ENCODE measurements at places on chromosomes 4 and X.

- DNase-seq = no peak
These were observed 84.3 kb downstream of the REPS2 start for GRCh38 chrX:17030580-17031270.

GRCh38 chr4:114727461-114727860, 128.9 kb downstream of the UGT8 start:
- DNase-seq = no peak

DNA sequence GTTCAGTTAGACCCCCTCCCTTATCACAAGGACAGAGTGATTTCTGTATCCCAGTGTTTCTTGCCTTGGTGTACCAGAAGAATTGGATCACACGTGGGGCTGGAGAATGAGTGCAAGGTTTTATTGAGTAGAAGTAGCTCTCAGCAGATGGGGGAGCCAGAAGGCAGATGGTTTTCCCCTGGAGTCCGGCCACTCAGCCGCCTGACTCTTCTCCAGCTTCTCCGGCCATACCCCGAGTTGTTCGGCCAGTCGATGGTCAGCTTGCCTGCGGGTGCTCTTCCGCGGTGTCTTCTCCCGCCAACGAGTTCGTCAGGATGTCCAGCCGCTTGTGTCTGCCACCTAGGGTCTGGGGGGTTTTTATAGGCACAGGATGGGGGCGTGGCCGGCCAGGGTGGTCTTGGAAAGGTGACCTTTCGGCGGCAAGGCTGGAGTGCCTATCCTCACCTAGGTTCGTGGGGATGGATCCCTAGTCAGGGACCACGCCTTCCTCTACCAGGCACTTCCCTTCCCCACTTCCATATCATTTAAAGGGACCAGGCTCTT, 14.5 kb downstream of the GAB1 start:
- DNase-seq = no peak

DNA sequence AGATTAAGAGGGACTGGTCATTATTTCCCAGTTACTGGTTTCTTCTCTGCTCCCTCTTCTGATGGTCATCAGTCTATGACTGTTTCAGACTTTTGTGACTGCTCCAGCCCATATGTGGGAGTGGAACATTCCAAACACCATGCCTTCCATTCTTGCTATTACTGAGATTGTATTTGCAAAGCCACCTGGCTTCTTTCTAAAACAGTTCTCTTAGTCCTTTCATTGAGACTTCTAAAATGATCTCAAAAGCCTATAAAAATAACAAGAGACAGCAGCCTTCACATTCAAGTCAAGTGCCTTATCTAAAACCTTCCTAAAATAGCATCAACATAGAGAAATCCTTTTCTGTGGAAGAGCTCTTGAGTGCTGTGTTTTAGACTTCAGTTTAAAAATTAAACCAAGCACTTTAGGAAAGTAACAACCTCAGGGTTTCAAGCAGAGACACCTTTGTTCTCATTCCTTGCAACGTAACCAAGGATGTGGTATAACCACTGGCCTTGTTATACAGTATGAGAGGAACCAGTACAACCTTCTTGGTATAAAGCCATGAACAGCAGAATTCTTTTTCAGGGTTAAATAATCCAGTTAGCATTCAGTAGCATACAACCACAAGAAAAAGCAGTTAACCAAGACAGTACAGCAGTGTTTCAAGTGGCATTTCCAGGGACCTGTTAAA, 97.1 kb downstream of the NFKB1 start:
- DNase-seq = no peak

DNA sequence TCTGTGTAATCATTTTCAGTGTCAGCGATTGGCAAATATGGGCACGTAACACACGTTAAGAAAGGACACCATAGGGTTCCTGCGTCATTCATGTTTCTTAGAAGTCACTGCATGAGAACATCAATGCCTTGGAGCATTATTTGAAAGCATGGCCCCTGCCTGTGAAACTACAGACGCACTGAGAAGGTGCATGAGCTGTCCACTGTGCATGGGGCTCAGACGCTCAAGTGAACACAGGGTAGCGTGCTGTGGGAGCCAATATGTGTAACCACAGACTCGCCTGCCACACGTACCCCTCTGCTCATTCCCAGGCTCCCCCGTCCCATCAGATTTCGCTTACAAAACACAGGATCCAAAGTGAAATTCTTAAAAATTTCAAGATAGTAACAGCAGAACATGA, 6.5 kb downstream of the PPP2R2C start:
- no peak for DNase-seq

DNA sequence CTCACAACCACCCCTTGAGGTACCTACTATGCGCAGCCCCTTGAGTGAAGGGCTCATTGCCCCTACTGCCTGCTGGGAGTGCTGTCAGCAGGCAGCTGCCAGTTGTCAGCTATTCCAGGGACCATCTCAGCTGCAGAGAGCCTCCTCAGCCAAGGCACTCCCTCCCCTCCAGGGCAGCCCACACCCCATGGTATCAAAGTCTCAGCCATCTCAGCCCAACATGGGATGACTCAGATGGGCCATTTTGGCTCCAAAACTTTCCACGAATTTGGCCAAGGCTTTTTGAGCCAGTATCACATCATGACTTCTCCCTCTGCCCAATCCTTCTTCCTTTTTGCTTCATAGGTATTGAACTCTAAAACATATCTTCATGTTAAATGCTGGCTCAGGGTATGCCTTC, 61.4 kb upstream of the MAP3K15 start:
- no peak for DNase-seq

- DNase-seq = no peak
These were observed 62.2 kb downstream of the DIPK2B start for GRCh38 chrX:45138525-45138924.

DNA sequence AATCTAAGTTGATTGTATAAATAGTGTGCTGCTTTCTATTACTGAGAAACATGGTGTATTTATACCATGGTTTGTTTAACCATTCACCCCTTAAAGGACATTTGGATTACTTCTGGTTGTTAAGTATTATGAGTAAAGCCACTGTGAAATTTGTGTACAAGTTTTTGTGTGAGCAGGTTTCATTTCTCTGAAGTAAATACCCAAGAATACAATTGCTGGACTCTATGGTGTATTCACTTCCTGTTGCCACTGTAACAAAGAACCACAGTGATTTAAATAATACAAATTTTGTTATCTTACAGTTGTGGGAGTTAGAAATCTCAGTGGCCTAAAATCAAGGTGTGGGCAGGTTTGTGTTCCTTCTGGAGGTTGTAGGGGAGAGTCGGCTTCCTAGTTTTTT, 869.6 kb downstream of the CCSER1 start:
- no peak for DNase-seq

DNA sequence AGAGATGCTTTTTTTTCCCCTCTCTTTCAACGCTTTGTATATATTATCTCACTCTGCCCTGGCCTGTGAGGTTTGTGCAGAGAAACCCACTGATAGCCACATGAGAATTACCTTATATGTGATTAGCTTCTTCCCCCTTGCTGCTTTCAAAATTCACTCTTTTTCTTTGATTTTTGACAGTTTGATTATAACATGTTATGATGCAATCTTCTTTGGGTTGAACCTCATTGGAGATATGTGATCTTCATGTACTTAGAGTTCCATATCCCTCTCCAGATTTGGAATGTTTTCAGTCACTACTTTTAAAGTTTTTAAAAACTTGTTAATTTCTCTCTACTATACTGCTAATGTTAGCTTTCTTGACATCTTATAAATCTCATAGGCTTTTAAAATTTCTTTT, 479.5 kb upstream of the AGA start:
- DNase-seq = no peak

DNA sequence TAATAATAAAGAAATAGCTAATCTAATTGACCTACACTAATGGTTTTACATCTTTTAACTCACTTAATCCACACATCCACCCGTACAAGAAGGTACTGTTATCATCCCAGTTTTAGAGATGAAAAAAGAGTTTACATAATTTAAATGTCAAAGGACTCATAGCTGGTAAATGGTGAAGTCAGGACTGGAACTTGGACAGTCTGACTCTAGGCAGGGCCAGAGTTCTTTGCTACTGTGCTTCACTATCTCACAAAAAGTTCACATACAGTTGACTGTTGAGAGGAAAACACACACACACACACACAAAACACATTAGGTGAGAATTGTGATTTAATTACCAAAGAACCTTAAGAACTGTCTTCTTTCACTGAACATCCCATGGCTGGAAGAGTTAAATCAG, 71.2 kb upstream of the PRSS48 start:
- no peak for DNase-seq

Measured in BE2C (cell line).